ENCODE measurements at places on chromosomes 1 and 21.

DNA sequence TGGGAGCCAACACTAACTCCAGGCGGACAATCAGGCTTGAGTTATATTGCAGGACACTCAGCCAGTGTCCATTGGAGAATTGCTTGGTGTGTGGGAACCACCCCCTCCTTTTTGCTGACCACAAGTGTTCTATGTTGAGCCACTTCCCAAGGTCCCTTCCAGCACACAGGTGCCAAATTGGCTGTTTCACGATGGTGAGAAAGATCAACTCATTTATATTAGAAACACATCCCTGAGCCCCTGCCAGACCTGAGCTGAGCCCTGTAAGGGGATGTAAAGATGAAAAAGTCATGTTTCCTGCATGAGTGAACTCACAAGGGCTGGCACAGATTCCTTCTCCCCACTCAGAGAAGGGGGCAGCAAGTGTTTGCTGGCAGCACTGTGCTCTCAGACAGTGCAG is 96.5 kb downstream of the KCNN3 start:
- no peak for DNase-seq

- DNase-seq = no peak
These were observed 7.9 kb upstream of the MATN1 start for GRCh38 chr1:30731109-30731805.

DNA sequence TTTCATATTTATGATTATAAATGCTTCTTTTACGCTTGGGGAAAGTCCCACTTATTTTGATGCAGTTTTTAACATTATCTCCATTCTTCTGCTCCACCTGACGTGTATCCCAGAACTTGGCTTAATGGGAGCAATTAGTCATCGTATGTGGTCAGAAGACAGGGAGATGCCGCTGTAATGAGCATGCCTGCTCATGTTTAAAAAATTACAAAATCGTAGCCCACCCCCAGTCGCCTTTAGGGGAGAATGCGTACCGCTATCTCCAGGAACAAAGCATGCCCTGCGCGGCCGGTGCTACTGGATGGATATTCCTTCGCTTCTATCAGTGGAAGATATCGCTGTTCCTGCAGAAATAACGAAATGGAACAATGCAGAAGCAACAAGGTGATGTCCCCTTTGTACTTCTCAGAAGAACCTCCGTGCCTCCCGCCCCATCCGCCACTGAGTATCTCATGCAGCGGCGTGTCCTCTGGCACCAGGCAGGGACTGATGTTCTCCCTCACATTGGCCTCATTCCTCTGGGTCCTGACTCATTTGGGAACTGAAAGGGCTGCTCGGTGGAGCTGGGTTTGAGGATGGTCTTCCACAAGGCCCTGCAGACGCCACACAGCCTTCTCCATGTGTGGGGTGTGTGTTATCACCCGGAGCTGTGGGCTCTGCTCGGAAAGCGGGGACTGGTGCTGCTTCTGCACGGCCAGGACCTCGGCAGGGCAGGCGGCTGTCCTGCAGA is 116.3 kb upstream of the COL6A1 start:
- DNase-seq = no peak

- DNase-seq = peak; percentile 9
These were observed 2.3 kb downstream of the KLHDC8A start for GRCh38 chr1:205354259-205355074.

- no peak for DNase-seq
These were observed 39.5 kb upstream of the PTBP2 start for GRCh38 chr1:96682056-96682455.

GRCh38 chr1:210464519-210465039 is 135.9 kb downstream of the HHAT start:
- DNase-seq = no peak

- DNase-seq = no peak
These were observed 37.3 kb upstream of the STUM start for GRCh38 chr1:226511296-226511695.

- DNase-seq = no peak
These were observed 1.6 kb upstream of the PIGK start for GRCh38 chr1:77220687-77221463.

GRCh38 chr1:243968413-243968812 is 82.7 kb upstream of the ZBTB18 start:
- no peak for DNase-seq

DNA sequence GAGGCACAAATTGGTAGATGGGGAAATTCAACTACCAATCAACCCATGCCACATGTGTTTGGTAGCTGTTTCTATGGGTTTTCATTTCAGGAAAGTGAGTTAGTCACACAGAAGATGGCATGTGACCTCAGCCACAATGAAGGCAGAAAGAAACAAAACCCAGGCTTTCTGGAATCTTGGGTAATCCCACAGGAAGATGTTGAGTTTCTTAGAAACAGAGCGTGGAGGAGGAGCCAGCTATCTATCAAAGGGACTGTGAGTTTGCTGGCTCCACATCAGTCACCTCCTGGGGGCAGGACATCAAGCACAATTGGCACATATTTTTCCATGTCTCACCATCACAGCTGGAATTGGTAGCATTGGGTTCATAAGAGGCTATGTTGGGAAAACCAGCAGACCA is 188.9 kb upstream of the PLXNA2 start:
- DNase-seq = no peak

DNA sequence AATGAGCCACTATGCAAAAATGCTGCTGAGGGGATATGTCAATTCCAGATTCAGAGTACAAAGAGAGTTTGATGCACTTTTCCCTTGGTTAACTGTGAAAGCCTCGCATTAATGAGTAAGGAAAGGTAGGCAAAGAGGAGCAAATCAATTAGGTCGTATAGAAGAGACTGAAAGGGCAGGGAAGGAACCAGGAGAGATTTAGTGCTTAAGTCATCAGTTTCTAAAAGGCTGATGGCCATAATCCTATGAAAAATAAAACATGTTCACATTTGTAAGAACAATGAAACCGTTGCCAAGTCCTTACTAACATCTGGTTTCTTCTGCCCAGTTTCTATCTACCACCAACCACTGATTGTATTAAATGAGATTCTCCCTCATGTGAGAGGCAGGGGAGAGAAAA is 118.4 kb upstream of the PALMD start:
- no peak for DNase-seq

GRCh38 chr1:163095213-163095612 is 26.1 kb downstream of the RGS4 start:
- DNase-seq = no peak

GRCh38 chr1:15222653-15223303 is 24.2 kb upstream of the FHAD1 start:
- DNase-seq = no peak

DNA sequence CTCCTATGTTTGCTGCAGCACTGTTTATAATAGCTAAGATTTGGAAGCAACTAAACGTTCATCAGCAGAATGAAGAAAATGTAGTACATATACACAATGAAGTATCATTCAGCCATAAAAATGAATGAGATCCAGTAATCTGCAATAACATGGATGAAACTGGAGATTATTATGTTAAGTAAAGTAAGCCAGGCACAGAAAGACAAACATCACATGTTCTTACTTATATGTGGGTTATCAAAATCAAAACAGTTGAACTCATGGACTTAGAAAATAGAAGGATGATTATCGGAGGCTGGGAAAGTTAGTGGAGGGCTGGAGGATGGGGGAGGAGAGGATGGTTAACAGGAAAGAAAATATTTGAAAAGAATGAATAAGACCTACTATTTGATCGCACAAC is 1017.6 kb downstream of the KCNT2 start:
- no peak for DNase-seq

- DNase-seq = no peak
These were observed 2.2 kb downstream of the NRIP1 start for GRCh38 chr21:15062606-15062965.

GRCh38 chr1:222114536-222115156 is 372.8 kb upstream of the DUSP10 start:
- DNase-seq = no peak

DNA sequence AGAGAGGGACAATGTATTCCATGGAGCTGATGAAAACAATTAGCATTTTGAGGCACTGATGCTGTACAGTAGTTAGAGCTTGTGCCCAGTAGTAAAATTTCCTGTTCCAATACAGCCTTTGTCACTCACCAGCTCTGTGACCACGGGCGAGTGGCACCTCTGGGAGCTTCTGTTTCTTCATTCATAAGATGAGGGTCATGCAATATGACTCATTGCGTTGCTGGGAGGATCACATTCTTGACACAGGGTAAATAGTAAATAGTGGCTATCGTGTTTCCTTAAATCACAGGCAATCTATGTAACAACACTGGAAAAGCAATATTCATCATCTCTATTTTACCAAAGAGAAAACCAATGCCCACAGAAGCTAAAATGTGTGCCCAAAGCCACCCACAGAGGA is 4.5 kb upstream of the LRRC52 start:
- no peak for DNase-seq

GRCh38 chr21:40244981-40245380 is 377.7 kb downstream of the PCP4 start:
- no peak for DNase-seq

DNA sequence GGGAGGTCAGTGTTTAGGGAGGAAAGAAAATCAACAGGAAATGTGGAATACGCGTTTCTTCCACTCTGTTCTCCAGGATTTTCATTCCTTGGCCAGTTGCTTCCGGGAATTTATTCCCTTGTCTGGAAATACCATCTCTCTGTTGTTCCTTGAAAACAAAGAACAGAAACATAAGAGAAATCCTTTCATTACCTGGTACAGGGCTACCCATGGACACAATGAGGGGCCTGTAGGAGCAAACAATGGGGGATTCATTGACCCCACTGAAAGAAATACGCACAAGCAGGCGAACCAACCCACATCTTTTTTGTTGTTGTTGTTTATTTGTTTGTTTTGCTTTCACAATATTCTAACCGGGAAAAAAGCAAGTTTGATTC is 20.0 kb upstream of the BACE2 start:
- DNase-seq = no peak

GRCh38 chr1:209434631-209435217 is 148.8 kb upstream of the CAMK1G start:
- DNase-seq = no peak

- no peak for DNase-seq
These were observed 3.0 kb downstream of the TENT5B start for GRCh38 chr1:27009601-27010197.

- DNase-seq = no peak
These were observed 2.5 kb downstream of the S1PR1 start for GRCh38 chr1:101239095-101240040.

DNA sequence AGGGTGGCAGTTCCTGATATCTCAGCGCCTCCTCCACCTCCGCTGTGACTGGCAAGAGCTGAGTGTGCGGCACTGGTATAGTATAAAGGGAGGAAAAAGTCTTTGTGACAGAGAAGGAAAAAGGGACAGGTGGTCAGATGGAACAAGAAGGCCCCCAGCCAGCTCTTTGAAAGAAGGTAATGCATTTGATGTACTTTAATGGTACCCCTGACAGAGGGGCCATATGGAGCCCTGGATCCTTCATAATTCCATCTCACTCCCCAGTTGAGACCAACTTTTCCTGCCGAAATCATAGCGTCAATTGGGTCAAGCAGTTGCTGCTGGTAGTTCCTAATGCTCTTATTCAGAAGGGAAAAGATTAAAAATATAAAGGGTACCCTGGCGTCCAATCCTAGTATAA is 198.2 kb downstream of the ZNF326 start:
- no peak for DNase-seq

DNA sequence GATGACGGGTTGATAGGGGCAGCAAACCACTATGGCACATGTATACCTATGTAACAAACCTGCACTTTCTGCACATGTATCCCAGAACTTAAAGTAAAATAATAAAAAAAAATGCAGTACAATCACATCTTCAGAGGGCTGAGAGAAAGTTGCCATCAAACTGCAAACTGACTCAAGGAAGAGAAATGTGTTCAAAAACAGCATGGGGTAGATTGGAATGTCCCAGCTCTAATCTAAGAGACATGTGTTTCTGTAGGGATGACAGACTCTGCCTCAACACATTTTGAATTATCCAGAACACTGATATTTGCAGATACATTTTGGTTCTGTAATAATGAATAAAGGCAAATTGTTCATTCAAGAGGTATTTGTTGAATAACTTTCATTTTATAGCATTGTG is 171.2 kb upstream of the RUNX1 start:
- no peak for DNase-seq

DNA sequence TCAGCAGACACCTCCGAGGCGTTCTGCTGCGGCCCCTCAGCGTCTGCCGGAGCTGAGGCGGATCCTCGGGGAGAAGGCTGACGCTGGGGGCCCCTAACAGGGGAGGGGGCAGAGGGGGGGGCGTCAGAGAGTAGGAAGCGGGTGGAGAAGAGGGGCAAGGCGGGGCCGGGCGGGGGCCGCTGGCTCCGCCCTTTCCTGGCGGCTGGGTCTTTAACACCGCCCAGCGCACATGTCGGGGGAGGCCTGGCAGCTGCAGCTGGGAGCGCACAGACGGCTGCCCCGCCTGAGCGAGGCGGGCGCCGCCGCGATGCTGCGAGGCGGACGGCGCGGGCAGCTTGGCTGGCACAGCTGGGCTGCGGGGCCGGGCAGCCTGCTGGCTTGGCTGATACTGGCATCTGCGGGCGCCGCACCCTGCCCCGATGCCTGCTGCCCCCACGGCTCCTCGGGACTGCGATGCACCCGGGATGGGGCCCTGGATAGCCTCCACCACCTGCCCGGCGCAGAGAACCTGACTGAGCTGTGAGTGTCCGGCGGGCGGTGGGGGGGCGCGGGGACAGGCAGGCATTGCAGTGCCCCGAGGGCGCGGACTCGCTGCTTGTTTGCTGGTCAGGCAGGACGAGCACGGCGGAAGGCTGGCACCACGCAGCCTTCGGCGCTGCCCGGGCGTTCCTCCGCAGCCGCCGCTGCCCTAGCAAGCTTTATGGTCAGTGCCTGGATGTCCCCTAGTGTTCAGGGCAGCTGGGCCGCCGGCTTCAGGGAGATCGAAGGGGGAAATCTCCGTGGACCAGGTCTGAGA is at the start of gene NTRK1:
NTRK1 (plus strand) TSS at position 238 of the 796 bp plus-strand sequence; CDS start at position 308, 70 bp downstream.
- DNase-seq = no peak

DNA sequence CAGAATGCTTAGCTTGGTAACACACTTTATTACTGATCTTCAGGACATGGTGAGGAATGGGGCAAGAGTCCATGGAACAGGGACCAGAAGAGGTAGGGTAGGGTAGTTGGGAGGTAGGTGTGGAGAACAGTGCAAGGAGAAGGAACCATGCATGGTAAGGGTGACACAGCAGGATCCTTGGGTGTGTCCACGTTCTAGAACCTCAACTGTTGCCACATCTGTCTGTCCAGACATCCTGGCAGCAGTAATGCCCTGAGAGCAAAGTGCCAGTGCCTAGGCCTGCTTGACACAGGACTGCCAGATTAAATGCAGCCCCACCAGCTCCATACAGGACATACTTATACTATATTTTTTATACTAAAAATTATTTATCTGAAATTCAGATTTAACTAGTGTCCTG is 13.9 kb downstream of the DMAP1 start:
- DNase-seq = no peak
